ENCODE measurements at places on chromosomes 13 and 19.

DNA sequence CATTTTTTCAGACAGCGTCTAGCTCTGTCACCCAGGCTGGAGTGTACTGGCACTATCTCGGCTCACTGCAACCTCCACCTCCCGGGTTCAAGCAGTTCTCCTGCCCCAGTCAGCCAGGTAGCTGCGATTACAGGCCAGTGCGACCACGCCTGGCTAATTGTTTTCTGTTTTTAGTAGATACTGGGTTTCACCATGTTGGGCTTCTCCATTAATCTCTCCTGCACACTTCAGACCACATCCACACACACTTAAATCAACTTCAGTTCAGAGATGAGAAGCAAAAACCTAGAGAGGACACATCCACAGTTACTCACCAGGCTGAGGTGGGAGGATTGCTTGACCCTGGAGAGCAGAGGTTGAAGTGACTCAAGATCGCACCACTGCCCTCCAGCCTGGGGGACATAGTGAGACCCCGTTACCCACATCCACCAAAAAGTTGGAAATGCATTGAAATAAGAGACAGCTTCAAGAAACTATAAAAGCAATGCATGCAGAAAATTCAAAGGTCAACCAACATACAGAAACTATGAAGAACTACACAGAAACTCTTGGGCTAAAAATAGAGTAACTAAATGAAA is 42.3 kb downstream of the ZNF611 start:
- DNase-seq = no peak

DNA sequence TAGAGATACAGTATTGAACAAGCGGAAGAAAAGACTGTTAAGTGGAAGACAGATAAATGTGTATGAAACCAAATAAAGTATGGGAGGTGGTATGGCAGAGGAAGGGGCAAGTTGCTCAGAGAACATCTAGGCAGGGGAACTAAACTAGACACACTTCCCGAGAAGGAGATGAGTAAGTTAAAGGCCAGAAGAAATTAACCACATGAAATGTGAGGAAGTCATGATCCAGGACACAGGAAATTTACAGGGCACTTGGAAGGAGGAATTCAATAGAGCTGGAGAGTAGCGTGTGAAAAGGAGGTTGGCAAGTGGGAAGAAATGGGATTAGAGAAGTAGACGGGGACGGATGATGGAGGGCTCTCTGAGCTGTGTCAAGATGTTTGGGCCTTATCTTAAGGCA is 208.8 kb downstream of the COG6 start:
- DNase-seq = no peak

DNA sequence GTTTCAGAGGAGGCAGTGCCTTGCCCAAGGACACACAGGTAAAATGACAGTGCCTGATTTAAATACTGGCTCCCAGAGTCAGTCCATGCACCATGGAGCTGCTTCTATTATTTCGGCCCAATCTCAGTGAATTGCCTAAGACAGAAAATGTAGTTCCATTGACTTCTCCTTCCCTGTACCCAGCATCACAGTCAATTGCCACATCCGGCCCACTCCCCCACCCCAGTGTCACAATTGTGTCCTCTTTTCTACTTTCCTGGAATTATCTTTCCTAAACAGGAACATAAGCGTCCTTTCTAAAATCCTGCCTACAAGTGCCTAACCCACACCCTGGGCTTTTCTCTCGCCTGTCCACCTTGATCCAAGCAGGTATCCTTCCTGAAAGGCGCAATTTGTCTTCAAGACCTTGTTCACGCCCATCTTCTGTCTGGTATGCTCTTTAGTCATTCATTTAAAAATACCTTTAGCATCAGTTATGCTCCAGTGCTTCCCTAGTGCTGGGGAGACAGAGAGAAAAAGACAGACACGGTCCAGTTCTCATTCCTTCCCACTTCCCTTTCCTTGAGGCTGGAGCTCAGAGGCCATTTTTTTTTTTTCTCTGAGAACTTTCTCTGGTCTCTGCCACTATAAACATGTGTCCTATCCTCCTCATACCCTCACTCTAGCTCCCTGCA is 411.4 kb downstream of the LIG4 start:
- DNase-seq = no peak

- no peak for DNase-seq
These were observed 13.9 kb downstream of the FCHO1 start for GRCh38 chr19:17765069-17765618.

- no peak for DNase-seq
These were observed at the start of gene ZNF667 for GRCh38 chr19:56476651-56477428. Gene ZNF667, minus strand, starts transcription at chr19:56477345. Its CDS starts 14,975 bp downstream, at chr19:56462370.

- no peak for DNase-seq
These were observed 24.5 kb downstream of the PPP5C start for GRCh38 chr19:46371371-46371901.

DNA sequence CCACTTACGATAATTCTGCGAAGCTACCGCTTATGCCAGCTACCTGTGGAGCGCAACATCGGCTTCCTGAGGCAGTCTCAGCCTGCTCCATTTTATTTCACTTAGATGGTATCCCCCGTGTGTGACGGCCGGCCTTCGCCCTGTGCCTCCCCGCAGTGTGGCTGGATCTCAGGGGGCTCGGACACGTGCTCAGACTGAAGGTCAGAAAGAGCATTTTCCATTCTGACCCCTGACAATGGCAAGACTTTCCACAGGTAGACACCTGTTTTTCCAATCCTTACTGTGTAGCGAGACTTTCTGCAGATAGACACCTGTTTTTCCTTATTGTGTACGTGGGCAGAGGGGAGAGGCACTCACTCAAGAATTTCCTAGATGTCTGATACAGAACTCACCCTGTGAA is 52.7 kb downstream of the ATP11A start:
- no peak for DNase-seq

DNA sequence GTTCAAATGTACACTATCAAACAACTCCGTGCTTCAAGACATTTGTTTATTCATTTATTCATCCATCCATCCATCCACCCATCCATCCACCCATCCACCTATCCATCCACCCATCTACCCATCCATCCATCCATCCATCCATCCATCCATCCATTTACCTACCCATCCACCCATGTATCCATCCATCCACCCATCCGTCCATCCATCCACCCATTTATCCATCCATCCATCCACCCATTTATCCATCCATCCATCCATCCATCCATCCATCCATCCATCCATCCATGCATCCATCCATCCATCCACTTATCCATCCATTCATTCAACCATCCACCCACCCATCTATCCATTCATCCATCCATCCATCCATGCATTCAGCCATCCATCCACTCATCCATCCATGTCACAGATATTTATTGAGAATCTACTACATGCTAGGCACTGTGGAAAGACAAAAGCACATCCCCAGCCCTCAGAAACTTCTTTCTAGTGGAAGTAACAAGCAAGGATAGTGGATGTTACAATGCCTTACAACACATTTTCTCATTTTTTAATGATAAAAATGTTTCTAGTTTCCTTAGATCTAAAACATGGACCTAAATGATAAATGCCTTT is 237.6 kb downstream of the ZNF536 start:
- no peak for DNase-seq

DNA sequence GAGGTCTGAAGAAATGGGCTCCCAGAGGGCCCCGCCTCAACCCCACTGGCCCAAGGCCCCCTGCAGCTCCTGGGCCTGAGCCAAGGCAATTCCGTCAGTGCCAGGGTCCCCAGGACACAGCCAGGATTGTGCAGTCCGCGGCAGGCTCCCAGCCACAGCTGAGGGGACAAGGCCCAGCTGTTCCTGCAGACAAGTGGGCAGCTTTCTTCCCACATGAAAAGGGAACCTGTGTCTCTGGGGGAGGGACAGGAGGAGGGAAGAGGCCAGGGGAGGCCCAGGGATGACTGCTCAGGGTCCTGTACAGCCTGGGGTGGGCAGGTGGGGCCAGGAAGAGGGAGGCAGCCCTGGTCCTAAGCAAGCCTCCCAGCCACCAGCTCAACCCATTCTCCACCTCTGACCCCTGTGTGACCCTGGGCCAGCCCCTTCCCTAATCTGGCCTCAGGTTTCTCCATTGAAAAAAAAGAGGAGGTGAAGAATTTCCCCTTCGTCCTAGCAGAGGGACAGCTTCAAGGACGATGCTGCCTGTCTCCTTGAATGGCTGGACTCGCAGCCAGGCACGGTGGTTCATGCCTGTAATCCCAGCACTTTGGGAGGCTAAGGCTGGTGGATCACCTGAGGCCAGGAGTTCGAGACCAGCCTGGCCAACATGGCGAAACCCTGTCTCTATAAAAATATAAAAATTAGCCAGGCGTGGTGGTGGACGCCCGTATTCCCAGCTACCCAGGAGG is 20.5 kb upstream of the VSTM2B start:
- no peak for DNase-seq

All from activated T-cell treated with anti-CD3 and anti-CD28 coated beads for 1 hour (primary cell).